NK-92 treated with Interleukin-12 subunit alpha and Interleukin-12 subunit beta, amount 100 ng/mL, for 24 hours (cell line): ENCODE measurements at places on chromosomes 5 and 9.

DNA sequence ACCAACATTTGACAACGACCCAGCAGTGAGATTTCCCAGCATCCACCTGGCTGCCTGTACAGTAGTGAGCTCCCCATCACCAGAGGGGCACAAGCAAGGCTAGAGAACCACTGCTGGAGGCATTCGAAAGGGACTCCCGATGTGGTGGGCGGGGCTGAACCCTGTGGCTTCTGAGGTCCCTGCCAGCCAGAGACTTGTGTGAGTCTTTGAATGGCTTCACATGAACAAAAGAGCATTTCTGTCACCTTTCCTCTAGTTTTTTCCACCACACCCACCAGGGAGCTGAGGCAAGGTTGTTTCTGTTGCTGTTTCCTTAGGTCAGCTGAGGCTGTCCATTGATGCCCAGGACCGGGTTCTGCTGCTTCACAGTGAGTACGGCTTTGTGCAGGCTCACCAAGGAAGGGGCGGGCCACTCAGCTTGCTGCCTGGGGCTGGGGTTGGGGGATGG lies 15.7 kb downstream of the RGS3 start:
- no peak for DNase-seq

- DNase-seq, result no peak
These were observed 106.0 kb downstream of the FRMD3 start for GRCh38 chr9:83432104-83432627.

DNA sequence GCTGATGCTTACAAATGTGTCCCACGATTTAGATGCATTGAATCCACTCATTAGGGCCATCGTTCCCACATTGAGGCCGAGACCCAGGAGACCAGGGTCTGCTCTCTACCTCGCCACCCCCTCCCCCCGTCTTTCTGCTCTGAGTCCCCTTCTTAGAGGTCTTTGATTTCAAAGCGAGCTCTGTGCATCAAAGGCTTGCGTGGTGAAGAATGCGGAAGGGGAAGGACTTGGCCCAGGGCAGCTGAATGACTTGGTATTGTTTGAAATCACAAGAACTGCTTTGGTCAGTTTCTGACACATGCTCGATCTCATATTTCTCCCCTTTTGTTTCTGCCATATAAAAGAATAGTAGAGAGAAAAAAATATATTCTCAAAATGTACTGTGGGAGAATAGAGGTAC lies 78.3 kb upstream of the IRX1 start:
- no peak for DNase-seq

DNA sequence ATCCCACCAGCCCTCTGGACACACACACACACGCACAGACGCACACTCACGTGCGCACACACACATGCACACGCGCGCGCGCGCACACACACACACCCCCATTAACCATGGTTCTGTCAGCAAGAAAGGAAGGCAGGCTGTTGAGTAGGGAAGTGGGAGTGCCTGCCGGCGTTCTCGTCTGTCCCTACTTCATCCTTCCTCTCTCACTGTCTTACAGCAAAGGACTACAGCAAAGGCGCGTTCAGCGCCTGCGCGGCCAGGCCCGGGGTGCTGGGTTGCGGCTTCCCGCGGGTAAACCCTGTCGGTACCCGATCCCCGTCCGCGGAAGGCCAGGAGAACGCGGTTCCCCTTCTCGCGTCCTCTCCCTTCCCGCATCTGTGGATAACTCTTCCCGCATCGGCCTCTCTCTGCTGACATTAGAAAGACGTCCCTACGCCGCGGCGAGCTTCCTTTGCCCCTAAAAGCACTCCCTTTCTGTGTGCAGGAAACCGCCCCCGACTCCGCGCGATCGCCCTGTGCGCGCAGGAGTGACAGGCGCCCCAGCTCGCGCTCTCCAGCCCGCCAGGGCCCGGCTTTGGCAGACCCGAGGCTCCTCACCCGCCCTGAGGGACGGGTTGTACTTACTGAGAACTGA lies 219.2 kb downstream of the AGTPBP1 start:
- no peak for DNase-seq

DNA sequence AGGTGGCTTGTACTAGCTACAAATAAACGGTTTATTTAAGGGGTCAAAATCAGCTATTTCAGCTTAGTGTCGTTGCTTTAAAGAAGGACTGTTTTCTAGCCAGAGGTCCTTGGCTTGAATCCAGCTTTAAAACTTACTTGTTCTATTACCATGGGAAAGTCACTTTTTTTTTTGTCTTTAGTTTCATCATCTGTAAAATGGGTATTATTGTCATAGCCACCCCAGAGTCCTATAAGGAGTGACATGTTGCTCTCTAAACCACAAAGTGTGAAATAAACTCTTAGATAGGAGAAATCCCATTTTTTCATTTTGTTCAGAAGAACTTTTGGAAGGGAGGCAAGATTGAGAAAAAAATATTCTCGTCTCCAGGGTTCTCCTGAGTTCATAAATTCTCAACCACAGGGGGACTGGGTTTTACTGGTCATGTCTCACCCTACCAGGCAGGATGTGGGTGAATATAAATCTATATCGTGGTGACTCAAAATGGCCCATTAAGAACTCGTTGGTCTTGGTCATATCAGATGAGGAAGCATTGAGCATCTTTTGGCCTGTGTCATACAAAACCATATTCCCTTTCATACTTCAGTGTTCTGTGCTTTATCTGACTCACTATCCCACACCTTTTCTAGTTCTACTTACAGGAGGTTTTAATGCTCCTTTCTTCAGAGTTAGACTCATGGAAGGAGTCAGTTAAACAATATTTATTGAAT lies 202.7 kb upstream of the NR3C1 start:
- peak; percentile 25 for DNase-seq

DNA sequence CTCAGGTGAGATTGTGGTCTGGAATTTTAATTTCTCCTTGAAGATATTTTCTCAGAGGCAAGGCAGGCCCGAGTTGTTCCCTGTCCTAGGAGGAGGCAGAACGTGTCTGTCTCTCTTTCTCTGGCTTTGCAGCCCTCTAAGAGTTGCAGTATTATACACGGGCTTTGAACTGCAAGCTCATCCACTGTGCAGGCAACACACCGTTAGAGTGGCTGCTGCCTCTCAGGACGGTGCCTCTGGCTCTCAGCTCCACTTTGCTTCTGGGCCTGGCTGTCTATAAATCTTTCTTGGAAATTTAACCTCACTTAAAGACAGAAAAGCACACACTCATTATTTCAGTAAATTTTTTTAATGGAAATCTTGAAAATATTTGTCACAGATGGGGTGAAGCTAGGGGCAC lies 170.1 kb upstream of the ADCY2 start:
- DNase-seq, result no peak
